ENCODE measurements at places on chromosomes 4 and X.
A peak's percentile ranks its signal among the peaks of the same experiment; 100 is the strongest.

- no peak for DNase-seq
Observed at GRCh38 chr4:94669672-94670664, 87.8 kb upstream of the BMPR1B start.

DNA sequence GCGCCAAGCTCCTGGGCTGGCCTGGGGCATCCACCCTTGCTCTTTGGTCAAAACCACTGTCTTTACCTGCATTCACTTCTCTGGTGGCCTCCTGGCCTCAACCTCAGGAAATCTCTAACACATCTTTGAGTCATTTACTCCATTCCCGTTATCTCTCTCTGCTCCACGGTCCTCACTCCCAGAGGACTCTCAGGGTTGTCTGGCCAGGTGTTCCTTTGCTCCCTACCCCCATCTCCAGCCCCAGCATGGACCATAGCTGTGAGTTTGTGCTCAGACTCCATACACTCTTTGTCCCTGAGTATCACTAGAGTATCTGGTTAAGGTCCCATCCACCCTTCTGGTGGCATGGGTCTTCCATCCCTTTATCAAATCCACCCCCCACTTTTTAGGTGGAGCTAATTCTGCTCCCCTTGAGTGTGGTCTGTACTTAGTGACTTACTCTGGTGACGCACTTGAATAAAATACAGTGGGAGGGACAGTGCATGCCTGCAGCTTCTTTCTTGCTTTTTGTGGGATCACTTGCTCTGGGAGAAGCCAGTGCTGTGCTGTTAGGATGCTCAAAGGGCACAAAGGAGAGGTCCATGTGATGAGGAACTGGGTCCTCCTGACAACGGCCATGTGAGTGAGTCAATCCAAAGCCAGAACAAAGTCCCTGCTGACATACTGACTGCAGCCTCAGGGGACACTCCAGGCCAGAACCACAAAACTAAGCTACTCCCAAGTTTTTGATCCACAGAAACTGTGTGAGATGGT, 44.3 kb downstream of the IGFBP7 start:
- DNase-seq: no peak

- DNase-seq: no peak
Observed at GRCh38 chrX:150182161-150182560, 181.0 kb upstream of the MAMLD1 start.

GRCh38 chrX:74450803-74451449, 29.6 kb downstream of the SLC16A2 start:
- DNase-seq: no peak

DNA sequence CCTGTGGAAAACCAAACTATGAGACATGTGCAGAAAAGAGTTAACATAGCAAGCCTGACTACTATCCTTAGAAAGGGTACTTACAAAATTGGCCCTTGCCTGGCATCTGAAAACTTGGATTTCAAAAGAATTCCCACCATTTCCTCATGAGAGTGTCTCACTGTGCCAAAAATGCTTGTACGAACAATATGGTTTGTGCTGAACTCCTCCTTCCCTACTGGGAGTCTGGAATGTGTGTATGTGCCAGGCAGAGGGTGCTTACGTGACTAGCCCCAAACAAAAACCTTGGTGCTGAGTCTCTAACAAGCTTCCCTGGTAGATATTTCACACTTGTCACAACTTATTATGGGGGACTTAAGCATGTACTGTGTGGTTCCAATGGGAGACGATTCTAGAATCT, 81.7 kb upstream of the GIMD1 start:
- DNase-seq: no peak

GRCh38 chrX:15170927-15171326, 99.0 kb downstream of the ASB9 start:
- DNase-seq: no peak

DNA sequence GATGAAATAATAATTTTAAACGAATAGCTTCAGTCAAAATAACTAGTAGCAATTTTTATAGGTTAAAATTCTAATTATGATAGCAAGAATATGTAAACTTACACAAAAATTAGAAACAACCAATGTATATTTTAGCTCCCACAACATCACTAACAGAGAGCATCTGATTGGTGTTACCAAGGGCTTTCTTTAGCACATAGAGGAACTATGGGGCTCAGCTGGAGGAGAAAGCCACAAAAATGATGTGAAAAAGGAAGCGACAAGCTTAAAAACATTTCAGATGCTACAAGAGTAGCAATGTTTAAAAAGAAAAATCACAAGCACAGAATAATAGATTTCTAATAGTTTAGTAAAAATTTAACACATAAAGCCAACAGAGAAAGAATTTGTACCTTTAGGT, 56.3 kb downstream of the ATP8A1 start:
- DNase-seq: no peak

GRCh38 chr4:118968813-118969212, 80.2 kb downstream of the SYNPO2 start:
- DNase-seq: no peak

GRCh38 chrX:147910607-147911006, 1.1 kb upstream of the FMR1 start:
- no peak for DNase-seq

DNA sequence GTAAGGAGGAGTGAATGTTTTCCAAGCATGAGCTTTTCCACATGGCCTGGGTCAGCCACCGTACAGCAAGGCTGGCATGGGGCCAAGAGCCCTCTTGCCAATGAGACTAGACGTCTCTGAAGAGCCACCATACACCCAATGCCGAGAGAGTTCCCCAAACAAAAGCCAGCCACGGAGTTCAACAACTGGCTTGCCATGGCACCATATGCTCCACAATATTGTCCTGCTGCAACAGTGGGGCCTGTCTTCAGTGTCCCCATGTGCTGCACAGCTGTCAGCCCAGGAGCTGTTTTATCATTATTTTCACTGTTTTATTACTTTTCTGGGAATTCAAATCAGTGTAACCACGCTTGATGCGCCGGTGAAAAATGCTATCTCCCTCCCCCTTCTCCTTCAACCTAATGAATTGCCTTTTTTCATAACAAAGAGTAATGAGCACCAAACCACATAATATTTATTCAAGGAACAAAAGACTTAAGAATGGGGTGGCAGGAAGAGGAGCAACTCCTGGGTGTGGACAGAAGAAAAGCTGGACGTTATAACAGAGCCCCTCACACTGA, 18.4 kb downstream of the MAML3 start:
- DNase-seq: peak; percentile 97

- DNase-seq: no peak
Observed at GRCh38 chrX:137428221-137428661, 137.7 kb upstream of the ZIC3 start.

DNA sequence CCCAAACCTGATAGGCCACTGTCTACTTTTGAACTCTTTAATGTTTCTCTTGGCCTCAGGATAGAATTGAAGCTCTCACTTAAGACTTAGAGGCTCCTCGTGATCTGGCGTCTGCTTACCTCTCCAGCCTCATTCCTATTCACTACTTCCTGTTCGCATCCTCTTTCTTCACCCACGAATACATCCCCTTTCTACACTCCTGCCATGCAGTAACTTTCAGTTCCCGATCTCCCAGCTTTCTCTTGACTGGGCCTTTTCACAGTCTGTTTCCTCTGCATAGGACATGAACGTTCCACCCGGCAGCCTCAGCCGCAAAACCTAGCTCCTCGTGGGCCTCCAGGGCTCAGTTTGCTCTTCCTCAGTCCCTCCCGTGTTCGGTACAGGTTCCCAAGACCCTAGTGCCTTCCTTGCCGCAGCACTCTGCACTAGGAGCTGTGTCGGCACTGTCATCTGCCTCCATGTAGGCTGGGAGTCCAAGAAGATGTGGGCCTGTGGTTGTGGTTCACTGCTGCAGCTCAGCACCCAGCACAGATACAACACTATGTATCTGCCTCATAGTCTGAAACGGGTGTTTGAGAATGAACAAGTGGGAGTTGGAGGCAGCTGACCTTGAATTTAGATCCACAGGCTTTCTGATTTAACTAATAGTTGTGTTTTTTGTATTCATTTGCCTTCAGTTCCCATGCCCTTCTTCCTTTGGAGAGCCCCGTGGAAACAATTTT, 15.8 kb downstream of the RPL39 start:
- DNase-seq: no peak

DNA sequence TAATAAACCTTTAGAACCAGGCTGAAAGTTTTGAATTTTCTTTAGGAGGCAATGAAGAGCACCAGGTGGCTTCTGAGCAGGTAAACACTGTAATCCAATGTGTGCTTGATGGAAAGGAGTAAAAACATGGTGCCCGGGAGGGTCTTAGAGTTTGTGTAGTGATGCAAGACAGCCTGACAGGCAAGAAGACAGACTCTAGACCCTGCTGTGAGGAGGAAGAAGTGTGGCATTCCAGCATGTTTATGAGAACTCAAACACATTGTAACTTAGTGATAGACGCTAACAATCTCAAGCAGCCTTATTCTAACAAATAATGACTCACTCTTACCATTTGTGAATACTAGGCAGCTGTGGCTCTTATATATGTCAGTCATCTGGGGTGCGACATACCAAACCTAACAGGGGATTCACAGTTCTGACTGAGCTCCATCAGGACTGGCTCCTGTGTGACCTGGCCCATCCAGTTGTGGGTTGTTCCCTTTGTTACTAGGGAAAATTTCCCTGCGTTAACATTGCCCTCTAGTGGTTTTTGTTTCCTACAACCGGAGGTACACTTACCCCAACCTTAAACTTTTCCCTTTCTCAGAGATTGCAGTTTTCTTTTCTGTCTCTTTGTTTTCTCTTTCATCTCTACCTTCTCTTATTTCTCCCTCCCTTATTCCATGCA, 53.8 kb downstream of the VSIG4 start:
- DNase-seq: peak; percentile 33

DNA sequence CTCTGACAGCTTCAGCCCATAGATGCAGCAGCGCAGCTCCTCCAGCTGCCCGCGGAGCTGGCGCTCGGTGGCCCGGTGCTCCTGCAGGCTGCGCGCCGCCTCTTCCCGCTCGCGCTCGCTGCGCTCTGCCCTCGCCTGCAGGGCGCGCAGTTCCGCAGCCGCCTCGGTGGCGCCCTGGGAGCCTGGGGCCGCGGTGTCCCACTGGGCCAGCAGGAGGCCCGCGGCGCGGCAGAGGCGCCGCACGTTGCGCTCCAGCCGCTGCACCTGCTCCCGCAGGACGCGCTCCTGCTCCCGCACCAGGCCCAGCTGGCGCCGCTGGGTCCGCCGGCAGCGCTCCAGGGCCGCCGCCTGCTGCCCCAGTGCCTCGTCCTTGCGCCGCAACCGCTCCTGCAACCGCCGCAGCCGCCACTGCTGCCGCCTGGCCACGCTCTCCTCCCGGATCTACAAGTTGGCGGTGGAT, 10.1 kb downstream of the C4orf50 start:
- DNase-seq: no peak

DNA sequence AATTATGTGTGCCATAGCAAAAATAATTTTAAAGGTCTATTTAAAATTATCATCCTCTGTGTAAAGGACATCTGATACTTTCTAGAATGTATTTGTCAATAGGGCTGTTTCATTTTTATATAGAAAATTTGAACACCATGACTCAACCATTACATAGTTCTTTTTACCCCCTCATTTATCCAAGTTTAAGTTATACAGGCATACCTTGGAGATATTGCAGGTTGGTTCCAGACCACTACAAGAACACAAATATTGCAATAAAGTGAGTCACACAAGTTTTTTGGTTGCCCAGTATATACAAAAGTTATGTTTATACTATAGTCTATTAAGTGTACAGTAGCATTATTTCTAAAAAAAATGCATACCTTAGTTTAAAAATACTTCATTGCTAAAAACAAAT, 130.4 kb downstream of the MSL3 start:
- DNase-seq: no peak

DNA sequence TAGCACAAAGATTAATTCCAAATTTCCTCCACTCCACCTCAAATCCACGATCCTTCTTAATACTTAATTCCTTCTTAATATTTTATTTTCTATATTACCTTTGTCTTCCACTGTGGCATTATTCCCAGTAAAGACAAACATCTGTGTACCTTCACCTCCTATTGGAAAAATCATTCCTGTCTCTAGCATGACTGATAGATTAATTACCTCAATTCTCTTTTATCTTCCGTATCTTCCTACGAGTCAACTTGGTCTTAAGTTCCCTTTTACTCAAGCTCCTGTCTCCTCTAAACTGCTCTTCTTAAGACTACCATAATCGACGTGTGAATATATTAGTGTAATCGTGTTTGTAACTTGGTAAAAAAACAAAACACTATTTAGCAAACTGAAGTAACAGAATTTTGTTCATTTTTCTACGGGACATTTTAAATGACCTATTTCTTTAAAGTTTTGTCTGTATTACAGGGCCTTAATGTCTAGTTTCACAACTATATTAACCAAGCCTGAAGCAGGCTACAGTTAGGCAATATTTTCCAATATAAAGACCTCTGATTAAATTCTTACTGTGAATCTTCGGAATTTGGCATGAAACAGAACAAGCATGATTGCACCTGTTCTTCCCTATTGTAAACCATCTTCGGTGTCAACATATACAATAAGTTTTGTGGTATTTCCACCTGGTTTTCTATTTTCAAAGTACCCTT, 1.1 kb upstream of the USP38 start:
- no peak for DNase-seq

GRCh38 chrX:130083656-130084382, 26.5 kb downstream of the ELF4 start:
- DNase-seq: no peak

DNA sequence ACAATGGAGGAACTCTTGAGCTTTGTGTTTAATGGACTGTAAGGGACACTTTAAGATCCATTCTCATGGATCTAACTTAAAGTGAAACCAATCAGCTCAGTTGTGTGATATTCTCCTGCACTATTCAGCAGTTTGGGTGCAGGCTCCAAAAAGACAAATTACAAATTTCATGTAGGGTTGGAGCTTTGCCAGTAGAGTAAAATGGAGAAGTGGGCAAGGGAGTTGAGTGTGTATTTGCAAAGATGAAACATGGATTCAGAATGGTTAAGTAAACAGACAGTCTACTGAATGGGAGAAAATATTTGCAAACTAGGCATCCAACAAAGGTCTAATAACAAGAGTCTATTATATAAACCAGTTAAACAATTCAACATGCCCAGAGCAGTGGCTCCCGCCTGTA, 21.2 kb upstream of the MID2 start:
- DNase-seq: no peak

All from NCI-H1694 (cell line).